ENCODE measurements at places on chromosomes 5 and 9. TPM values are rescaled to one million over a fixed set of nuclear protein-coding genes. Genes with fewer than 3 reads are reported as not detected.

MORN5 gene
- not detected for total RNA-seq

DNA sequence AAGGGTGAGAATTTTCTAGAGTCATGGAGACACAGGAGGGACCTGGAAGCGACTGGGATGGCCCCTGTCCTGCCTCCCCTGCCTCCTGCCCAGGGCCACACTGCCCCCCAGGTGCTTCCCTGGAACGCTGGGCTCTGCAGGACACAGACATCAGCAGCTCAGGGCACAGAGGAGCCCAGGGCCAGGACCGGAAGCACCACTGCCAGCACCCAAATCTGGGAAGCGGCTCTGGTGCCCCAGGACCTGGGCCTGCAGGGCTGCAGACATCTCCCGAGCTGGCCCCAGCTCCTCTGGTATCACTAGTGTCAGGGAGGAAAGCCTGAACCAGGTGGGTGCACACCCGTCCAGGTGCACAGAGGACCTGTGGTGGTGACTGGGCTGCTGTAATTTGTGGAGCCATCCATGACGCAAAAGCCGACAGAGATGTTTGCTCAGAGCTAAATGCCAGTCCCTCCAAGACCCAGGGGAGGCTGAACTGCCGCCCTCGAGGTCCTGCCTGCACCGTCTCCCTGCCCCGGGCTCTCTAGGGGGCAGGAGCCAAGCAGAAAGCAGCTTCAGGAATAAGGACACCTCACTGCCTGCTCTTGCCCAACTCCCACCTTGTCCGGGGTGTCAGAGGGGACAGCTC lies 46.0 kb upstream of the SIMC1 start:
- no peak for DNase-seq

ITK gene
- total RNA-seq: not detected

PGM5 gene
- 0.36 TPM for total RNA-seq

PCDHGA8 gene
- total RNA-seq: 1.6 TPM

DNA sequence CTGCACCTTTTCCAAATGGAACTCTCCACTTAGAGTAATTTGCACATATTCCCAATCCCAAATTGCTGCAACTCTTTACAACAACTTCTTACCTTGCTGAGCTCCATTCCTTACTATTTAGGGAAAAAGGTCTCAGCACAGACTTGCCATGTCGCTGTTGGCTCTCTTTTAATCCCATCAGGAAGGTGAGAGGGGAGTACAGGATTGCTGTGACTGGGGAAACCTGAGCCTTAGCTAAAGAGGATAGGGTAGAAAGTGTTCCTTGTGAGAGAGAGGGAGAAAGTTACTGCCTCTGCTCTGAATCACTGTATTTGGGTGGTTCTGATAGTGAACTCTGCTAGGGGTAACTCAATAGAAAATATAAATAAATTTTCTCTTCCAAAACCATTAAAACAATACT lies 43.7 kb upstream of the GABRA1 start:
- no peak for DNase-seq

SURF2 gene
- 15.0 TPM for total RNA-seq

GRCh38 chr5:90014420-90014819 lies 395.1 kb downstream of the CETN3 start:
- DNase-seq: no peak

KIF4B gene
- total RNA-seq: not detected

LOX gene
- total RNA-seq: 28.4 TPM

- no peak for DNase-seq
Measured at GRCh38 chr5:12277504-12278192, 373.4 kb upstream of the CTNND2 start.

DNA sequence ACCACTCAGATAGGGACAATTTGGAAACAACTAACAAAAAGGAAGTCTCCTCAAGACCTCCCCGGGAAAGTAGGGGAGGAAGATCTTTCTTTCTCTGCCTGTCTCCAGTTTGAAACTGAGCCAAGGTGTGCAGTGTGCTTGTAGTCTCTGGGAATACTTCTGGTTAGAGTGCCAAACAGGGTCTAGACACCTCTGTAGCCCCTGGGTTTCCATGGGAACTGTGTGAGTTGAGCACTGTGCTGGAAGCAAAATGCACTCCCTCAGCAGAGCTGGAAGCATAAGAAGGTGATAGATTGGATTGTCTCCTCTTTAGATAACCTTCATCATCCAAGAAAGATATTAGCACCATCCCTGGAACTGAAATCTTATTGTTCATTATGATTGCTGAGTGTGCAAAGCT lies 129.2 kb upstream of the TNPO1 start:
- no peak for DNase-seq

GRCh38 chr5:129069292-129069691 lies 25.3 kb upstream of the ISOC1 start:
- no peak for DNase-seq

GRCh38 chr5:134000696-134001453 lies 3.9 kb downstream of the VDAC1 start:
- DNase-seq: no peak

OR1Q1 gene
- total RNA-seq: not detected

GRCh38 chr9:121598167-121598964 lies 53.1 kb upstream of the DAB2IP start:
- DNase-seq: no peak

ABO gene
- total RNA-seq: not detected

PLAC8L1 gene
- not detected for total RNA-seq

- no peak for DNase-seq
Measured at GRCh38 chr9:89929673-89930480, 325.1 kb downstream of the GADD45G start.

GRCh38 chr5:170614065-170614490 lies 110.3 kb downstream of the KCNIP1 start:
- DNase-seq: no peak

- DNase-seq: no peak
Measured at GRCh38 chr9:136618580-136619547, 43.9 kb upstream of the EGFL7 start.

- DNase-seq: no peak
Measured at GRCh38 chr5:5615569-5615968, 193.1 kb downstream of the ICE1 start.

SLC36A2 gene
- total RNA-seq: not detected

- no peak for DNase-seq
Measured at GRCh38 chr5:144915452-144915851, 744.8 kb downstream of the KCTD16 start.

DNA sequence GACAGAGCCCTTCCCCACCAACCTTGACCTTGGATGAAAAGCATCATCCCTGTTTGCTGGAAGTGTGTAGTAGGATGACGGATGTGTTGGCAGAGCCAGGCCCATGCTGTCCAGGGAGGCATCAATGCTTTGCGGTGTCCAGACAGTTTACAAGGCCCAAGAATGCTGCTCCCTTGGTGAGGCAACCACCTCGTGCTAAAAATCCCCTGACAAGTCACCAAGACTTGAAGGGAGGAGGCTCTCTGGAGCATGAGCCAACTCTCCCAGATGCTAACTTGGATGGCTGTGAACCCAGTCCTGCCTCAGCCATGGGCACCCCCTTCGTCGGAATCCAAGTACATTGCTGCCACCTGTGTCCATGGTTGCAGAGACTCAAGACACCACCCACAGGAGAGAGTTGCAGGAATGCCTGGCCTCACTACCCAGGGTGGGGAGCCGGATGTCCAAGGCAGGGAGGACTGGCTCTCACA lies 9.5 kb upstream of the NKD2 start:
- no peak for DNase-seq

DNA sequence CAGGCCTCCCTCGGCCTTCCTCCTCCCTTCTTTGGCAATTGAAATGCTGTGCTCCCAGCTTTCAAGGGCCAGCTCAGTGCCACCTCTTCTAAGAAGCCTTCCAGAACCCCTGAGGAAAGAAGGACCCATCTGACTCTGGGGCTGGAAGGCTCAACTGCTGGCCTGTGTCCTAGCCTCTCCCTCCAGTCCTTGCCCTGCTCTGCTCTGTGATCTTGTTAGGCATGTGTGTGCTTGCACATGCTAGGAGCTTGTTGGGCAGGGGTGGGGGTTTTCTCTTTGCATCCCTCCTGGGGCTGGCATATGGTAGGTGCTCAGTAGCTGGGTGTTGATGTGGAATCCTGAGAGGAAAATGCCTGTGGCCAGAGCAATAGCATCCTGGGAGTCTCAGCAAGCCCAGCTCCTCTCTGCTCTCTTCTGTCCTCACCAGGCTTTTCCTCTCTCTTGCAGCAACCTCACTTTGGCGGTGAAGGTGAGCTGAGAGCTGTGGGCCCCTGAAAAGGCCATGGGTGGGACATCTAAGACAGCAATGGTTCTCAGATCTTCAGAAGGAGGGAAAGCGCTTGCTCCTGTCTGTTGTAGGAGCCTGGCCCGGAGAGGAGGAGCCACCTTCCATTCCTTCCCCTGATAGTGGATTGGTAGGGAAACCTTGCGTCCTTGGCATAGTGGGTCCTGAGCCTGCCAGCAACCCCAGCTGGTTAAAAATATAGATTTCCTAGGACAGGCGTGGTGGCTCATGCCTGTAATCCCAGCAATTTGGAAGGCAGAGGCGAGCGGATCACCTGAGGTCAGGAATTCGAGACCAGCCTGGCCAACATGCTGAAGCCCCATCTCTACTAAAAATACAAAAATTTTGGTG lies 9.9 kb downstream of the DOLK start:
- DNase-seq: no peak

GRCh38 chr5:177608243-177609075 lies 8.5 kb downstream of the B4GALT7 start:
- no peak for DNase-seq

GRCh38 chr5:132860742-132861141 lies 5.5 kb downstream of the GDF9 start:
- DNase-seq: no peak

- peak; percentile 44 for DNase-seq
Measured at GRCh38 chr5:180470966-180471582, 23.1 kb upstream of the CNOT6 start.

GRCh38 chr5:8493176-8493575 lies 624.2 kb downstream of the MTRR start:
- DNase-seq: no peak

DNA sequence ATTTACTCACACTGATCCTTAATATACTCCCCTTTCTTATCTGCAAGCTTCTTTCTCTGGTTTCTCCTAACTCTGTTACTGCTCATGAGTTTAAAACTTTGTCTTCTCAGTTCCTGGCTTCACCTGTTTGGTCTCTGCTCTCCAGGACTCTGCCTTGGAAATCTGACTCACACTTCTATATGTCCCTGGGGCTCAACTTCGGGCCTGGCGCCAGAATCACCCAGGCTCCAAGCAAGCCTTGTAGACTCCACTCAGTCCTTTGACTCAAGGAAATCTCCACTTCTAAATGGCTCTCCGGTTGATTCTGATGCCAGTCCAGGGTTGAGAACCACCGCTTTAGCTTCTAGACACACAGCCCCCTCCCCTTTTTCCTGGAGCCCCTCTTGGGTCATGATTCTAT lies 57.8 kb downstream of the TMC1 start:
- DNase-seq: peak; percentile 85

MEGF10 gene
- 13.7 TPM for total RNA-seq

SLC24A2 gene
- under 0.01 TPM for total RNA-seq

GRCh38 chr5:145260670-145261069 lies 574.5 kb downstream of the PRELID2 start:
- no peak for DNase-seq
